ENCODE measurements at places on chromosomes 13 and 19.

DNA sequence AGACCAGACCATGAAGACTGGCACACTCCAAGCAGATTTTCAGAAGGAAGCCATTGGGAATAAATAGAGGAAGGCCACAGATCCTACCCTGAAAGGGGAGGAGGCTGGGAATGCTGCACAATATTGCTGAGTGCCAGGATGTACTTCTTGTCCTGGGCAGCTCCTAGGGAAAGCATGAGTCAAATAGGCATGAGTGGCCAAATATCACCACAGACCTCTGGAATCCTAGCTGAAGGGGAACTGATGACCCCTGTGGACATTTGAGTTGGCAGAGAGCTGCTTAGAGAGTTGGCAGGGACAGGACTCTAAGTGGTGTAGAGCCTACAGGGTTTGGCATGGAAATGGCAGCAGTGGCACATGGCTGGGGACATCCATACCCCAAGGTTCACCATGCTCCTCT lies 234.3 kb upstream of the TRPC4 start:
- DNase-seq, result no peak

- no peak for DNase-seq
Observed at GRCh38 chr19:17103177-17103576, 27.6 kb downstream of the MYO9B start.

- DNase-seq, result no peak
Observed at GRCh38 chr13:66640231-66640630, 589.9 kb downstream of the PCDH9 start.

GRCh38 chr19:5913739-5914357 lies at the start of gene CAPS:
Gene CAPS, plus strand, starts transcription at chr19:5914254. Its CDS starts 153 bp downstream, at chr19:5914407.
- DNase-seq, result no peak

DNA sequence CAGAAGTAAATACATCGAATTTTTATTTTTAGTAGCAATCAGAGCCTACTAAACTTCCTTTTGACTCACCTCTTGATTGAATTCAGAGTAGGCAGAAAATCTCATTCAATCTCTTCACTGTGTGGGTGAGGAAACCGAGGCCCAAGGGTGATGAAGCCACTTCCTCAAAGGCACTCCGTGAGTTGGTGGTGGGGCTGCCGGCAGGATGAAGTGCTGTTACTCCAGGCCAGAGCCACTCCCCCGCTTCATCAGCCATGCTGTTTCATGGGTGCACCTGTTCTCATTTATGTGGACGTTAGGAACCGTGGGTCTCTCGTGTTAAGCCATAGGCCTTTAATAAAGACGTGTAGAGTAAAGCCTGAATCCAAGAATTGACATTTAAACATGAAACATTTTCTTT lies 13.2 kb downstream of the ING1 start:
- peak; percentile 90 for DNase-seq

- DNase-seq, result no peak
Observed at GRCh38 chr19:38502410-38503076, 69.1 kb downstream of the RYR1 start.

All from Jurkat, Clone E6-1 (cell line).